ENCODE measurements at places on chromosomes 3 and 15.

DNA sequence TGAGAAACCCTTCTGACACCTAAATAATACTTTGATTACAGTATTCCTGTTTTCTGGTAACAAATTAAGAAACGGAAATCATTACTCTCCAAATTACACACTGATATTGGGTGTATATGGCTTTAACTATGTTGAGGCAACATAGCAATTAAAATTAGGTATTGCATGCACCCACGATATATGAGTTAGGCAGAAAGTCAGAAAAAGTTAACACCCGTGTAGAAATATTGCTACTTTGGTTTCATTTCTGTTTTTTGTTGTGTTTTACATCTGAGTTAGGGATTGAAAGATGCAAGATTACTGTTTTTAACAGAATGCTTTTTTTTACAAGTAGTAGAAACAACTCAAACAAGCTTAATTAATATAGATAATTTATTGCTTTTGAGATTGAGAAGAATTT is 327.8 kb downstream of the GBE1 start:
- no peak for DNase-seq

DNA sequence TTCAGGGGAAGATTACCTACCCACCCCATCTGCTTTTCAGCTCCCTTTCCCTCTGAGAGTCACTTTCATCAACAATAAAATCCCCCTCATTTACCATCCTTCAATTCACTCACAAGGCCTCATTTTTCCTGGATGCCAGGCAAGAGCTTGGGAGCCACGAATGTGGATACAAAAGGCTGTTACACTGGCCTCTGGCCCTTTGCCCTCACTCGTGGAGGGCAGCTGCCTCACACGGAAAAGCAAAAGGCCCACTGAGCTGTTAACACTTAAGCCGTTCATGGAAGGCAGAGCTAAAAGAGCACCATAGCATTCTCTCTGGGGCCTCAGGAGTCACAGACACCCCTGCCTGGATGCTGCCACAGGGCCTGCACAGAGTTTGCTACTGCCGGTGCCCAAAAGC is 102.4 kb upstream of the TUSC7 start:
- DNase-seq = no peak

- DNase-seq = no peak
These were observed 664.7 kb downstream of the MECOM start for GRCh38 chr3:168998792-168999191.

DNA sequence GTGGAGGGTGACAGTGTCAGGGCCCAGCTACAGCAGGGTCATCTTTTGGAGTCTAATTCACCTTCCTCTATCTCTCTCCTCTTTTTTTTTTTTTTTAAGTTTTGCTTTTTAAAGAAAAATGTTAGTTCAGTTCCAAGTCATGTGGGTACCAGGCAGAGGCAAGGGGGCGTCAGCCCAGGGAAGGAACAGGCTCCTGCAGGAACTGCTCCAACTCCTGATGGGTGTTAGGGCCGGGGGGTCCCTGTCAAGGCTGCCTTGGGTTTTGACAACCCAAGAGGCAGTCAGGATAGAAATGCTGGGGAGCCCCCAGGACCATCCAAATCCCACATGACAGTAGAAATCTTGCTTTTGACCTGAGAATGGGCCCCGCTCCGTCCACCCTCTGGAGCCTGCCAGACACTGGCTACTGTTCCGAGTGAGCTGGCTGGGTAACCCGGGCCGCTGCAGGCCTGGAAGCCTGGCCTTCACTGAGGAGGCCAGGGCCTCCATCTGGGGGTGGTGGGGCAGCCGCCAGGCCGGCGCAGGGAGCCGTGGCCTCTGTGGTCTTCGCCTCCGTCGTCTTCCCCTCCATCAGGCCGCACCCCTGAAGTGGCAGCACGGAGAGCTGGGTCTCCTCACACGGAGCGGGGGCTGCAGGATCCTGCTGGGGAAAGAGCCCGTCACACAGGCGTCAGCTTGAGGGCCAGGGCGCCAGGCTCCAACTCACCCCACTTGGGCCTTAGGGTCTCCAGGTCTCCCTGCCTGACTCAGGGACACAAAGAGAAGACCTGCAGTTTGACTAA is 24.2 kb downstream of the RNU5B-1 start:
- no peak for DNase-seq

GRCh38 chr3:73664389-73664788 is 39.6 kb upstream of the PDZRN3 start:
- DNase-seq = no peak

DNA sequence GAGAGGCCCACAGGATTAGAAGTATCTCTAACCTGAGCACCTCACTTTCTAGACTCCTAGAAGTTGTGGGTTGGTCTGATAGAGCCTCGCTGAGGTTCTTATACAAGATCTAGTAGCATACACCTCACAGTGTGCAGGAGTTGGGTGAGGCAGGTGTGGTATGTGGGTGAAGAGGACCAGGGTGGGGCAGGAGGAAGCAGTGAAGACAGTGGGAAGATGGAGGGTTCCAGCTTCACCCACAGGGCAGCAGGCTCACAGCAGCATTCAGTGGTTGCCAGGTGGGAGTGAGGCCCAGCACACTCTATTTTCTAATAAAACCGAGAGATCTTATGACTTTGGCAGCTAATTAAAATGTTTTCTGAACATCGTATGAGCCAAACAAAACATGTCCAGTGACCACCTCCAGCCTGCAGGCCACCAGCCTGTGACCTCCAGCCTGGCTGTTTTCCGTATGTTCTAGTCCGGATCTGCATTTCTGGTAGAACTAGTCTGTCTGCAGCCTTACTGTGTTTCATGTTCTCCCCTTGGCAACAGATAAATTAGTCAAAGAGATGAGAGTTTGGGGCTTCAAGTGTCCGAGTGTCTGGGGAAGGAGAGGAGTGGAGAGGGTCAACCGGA is 170.4 kb upstream of the CTDSPL start:
- no peak for DNase-seq

DNA sequence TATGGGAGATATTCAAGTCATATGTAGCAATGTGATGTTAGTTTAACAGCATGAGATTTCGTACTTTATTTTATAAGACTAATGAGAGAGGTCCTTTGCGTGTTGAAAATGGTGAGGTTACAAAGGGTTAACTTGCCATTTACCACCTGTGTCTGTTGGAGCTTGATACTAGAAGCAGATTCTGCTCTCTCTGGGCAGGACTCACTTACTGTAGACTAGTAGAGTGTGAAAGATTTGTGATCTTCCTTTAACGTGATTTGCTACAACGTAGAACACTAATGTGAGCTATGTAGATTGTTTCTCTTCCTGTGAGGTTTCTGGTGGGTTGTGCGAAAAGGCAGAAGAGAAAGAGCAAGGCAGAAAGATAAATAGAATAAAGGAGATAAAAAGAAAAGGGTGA is 1.1 kb downstream of the TP63 start:
- no peak for DNase-seq

DNA sequence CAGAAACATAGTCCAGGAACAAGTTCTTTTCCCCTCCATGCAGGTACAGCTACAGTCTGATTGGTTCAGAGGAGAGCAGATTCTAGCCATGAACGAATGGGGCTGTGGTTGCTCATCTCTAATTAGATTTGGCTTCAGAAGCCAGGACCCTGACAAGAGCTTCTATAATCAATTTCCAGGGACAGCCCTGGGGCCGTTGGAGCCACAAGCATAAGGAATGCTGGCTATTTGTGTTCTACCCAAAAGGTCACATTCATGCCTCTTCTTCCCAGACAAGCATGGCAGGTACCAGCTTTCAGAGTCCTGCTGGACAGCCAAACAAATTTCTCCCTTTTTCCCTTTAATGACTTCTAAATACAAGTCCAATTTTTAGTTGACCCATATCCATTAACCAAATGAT is 215.5 kb upstream of the LRTM1 start:
- DNase-seq = no peak

- DNase-seq = no peak
These were observed 3.0 kb downstream of the SLC51A start for GRCh38 chr3:196219194-196219969.

GRCh38 chr3:47314056-47314764 is 31.5 kb downstream of the KLHL18 start:
- no peak for DNase-seq

DNA sequence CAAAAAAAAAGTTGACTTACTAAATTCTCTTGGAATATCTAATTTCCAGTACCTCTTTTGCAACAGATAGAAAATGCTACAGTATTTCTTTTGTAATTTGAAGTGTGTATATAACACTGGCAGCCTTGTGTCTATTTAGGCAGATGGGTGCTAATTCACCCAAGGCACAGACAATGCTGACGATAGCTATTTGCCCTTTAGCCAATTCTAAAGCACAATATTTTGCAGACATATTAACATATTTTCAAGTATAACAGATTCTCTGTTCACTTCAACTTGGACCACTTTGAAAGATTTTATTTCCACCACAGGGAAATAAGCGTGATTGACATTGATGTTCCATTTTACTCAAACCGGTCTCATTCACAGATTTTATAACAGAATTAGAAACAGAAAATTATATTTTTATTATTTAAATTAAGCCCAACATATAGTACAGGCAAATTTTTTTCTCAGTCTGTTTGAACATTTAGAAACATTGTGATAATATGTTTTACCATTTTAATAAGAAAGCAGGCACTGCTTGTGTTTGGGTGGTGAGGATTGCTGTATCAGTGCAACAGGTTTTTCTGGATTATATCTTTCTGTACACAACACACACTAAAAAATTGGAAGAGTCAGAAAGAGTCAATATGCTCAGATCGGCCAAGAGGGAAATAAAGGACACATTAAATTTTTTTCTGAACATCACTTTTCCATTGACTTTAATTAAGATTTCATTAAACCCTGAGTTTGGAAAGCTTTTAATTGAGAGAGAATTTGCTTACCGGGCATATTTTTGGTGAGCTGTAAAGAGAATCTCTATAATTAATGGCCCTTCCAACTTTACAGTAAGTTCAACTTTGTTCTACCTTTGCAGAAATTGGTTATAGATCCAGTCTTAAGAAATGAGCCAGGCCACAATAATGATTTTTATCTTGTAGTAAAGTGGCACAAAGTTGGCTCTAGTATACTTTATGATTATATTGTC is 327.3 kb upstream of the NR2F2 start:
- no peak for DNase-seq

DNA sequence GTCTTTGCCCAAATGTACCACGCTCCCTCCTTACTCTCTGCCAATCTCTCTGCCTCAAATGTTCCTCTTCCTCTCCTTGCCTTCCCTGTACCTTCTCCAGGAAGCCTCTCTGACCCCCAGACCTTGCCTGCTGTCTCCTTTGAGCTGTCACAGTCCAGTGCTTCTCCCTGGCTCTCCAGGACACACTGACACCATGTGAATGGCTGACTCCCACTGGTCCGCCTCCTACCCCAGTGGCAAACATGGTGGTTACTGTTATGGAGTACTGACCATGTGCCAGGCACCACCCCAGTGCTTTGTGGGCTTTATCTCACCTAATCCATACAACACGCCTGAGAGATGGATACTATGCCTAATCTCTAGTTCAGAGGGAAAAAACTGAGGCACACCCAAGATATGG is 141.9 kb downstream of the TPRA1 start:
- no peak for DNase-seq

DNA sequence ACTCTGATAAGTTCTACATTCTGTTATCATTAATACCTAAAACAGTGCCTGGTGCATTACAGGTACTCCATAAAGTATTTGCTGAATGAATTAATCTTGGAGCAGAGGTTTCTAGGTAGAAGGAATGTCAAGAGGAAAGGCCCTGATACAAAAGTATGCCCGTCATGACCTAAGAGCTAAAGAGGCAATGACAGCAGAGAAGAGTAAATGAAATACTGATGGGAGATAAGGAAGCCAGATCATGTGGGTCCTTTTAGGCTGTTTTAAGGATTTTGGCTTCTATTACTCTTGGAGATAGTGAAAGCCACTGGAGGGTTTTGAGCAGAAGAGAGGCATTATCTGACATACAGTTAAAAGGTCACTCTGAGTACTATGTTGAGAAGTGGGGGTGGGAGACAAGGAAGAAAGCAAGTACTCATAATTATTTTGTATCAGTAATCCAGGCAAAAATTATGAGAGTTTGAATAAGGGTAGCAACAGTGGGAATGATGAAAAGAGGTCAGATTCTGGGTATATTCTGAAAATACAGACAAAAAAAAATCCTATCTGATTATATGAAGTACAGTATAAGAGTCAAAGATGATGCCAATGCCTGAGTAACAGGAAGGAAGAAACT is 48.3 kb downstream of the DENND4A start:
- DNase-seq = no peak

- no peak for DNase-seq
These were observed 199.9 kb downstream of the UBE3A start for GRCh38 chr15:25238716-25239470.

All from vagina (tissue), 2 donors.